ENCODE measurements at places on chromosomes 2 and 18. TPM values are rescaled to one million over a fixed set of nuclear protein-coding genes. Genes with fewer than 3 reads are reported as not detected.
A peak's percentile ranks its signal among the peaks of the same experiment; 100 is the strongest.

DNA sequence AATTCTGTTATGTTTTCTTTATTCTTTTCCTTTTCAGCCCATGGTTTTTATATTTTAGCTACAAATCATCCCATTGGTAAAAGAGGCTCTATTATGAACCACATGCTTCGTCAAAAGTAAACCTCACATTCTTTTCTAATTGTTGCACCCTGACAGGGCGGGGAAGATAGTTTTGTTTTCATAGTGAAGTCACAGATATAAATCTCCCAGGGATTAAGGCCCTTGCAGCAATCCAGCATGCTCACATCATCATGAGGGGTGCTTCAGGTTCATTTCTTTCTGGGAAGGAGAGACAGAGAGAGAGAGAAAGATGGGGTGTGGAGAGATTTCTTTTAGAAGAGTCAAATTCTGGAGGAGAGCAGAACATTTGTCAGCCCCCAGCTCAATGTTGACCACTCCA is 124.5 kb upstream of the CDC42EP3 start:
- no peaks in the 10 kb centered on the region for H3K36me3 ChIP-seq
- H3K27me3 ChIP-seq, result no peaks in the 10 kb centered on the region
- no peak overlapping the region for H3K4me3 ChIP-seq
- no peaks in the 10 kb centered on the region for H3K4me1 ChIP-seq
- no peak for DNase-seq

DNA sequence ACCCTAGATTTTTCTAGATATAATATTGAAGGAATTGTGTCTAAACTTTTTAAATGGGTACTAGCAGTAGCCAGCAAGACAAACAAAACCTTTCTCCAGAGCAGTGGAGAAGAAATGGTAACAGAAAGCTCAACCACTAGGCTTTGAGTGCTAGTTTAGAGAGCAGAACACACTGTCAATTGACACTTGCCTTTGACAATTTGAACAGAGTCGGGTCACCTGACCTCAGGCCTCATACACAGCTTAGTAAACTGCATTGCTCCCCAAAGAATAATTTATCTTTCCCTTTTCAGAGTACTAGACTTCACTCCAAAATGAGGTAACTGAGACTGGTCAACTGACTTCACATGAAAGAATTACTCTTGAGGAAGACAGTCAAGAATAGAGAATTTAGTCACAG is 48.6 kb downstream of the FIGN start:
- H3K27ac ChIP-seq, result peak overlapping the region; percentile 86
- DNase-seq, result no peak
- peaks cover 6% of the 10 kb centered on the region for H3K36me3 ChIP-seq
- no peak overlapping the region for H3K4me3 ChIP-seq
- peaks cover 45% of the 10 kb centered on the region for H3K4me1 ChIP-seq
- no peaks in the 10 kb centered on the region for H3K27me3 ChIP-seq

GRCh38 chr2:127570282-127571250 is 35.1 kb downstream of the MYO7B start:
- DNase-seq, result no peak
- H3K4me3 ChIP-seq, result no peak overlapping the region
- no peaks in the 10 kb centered on the region for H3K27me3 ChIP-seq
- no peaks in the 10 kb centered on the region for H3K36me3 ChIP-seq
- H3K27ac ChIP-seq, result no peak overlapping the region
- no peaks in the 10 kb centered on the region for H3K4me1 ChIP-seq

CRYGC gene
- total RNA-seq, result not detected

All from neural crest cell (in vitro differentiated cells).